Heart right ventricle (tissue), 16 donors: ENCODE measurements at places on chromosomes 12 and 14. TPM values are rescaled to one million over a fixed set of nuclear protein-coding genes. Genes with fewer than 3 reads are reported as not detected.

DNA sequence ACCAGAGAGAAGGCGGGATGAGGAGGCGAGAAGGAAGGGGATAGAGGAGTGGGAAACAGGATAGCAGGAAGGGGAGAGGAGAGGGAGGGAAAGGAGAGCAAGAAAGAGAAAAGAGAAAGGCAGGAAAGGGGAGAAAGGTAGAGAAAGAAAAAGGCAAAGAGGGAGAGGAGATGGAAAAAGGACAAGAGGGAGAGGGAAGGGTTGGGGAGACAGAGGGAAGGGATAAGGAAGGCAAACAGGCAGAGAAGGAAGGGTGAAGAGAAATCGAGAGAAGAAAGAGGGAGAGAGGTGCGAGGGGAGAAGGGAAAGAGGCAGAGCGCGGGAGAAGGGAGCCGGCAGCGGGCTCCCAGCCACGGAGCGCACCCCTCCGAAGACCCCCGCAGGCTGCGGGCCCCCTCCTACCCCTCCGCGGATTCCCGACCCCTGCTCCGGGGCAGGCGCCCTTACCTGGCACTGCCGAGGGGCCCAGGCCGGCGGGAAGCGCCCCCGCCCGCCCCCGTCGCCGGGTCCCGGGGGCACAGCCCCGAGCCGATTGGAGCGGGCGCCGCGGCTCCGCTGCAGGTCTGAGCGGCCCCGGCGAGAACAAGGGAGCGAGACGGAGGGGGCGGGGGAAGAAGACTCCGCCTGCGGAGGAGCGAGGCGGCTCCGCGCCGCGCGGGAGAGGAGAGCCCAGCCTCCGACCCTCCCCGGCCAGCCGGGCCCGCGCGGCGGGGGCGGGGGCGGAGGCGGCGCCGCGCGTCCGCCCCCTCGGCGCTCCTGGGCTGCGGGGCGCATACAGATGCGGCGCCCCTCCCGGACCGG, at the start of gene CDH24:
Gene CDH24, minus strand, starts transcription at position 565 of the 801 bp plus-strand sequence. CDS start 1,787 bp downstream, outside the sequence.
- peak; percentile 76 for DNase-seq

- DNase-seq: no peak
Observed at GRCh38 chr12:32322354-32322753, 77.0 kb upstream of the FGD4 start.

DNA sequence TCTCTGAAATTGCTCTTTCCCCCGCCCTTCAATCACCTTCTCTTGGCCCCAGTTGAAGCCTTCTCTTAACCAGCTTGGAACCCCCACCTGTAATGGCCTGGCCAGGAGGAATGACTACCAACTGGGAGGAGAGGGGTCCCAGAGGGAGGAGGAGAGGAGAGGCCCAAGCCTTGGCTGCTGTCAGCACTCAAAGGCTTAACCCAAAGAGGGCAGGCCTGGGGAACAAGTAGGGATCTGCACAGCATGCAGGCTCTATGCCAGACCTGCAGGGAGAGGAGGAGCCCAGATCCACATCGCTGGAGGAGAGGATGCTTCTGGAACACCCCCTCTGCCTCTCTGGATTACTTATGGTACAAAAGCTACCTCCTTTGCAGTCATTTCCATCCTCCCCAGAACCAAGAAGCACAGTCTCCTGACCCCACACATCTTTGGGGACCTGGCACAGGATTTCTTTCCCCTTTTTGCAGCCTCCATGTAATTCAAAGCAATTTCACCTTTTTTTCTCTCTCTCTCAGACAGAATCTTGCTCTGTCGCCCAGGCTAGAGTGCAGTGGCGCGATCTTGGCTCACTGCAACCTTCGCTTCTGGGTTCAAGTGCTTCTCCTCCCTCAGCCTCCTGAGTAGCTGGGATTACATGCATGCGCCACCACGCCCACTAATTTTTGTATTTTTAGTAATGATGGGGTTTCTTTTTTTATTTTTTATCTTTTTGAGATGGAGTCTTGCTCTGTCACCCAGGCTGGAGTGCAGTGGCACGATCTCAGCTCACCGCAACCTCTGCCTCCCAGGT, 6.2 kb downstream of the RARG start:
- DNase-seq: no peak

DNA sequence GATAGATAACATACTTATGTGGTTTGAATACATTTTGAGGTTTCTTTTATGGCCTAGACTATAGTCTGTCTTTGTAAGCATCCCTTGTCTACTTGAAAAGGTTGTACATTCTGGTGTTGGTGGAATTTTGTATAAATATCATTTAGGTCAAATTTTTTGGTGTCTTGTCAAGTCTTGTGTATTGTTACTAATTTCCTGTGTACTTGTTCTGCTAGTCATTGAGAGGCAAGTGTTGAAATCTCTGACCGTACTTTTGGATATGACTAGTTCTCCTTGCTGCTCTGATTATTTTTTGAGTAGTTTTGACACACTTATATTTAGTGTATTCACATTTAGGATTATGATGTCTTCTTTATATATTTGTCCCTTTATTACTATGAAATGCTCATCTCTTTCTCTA, 219.6 kb downstream of the CCDC91 start:
- no peak for DNase-seq

DNA sequence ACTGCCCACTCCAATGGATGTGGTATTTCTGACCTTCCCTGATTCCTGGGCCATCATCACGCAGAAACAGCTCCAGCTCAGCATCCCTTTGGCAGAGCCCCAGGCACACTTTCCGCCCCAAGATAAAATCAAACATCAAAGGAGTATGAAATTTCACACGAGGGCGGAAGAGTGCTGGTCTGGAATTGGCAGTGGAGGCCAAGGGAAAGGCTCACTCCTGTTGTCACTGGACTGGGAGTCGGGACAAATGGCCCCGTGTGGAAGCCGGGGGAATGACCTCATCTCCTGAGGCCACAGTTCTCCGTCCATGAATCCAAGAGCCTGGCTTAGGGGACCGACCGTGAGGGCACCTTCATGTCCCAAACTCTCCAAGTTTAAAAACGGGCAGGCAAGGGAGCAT, 40.9 kb downstream of the FZD10 start:
- DNase-seq: no peak

DNA sequence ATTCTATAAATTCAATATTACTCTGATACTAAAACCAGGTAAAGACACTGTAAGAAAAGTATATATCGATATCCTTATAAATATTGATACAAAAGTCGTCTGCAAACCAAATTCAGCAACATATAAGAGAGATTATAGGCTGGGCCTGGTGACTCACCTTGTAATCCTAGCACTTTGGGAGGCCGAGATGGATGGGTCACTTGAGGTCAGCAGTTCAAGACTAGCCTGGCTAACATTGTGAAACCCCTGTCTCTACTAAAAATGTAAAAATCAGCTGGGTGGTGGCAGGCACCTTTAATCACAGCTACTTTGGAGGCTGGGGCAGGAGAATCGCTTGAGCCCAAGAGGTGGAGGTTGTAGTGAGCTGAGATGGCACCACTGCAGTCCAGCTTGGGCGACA, 13.5 kb upstream of the TUBA1C start:
- DNase-seq: no peak

DNA sequence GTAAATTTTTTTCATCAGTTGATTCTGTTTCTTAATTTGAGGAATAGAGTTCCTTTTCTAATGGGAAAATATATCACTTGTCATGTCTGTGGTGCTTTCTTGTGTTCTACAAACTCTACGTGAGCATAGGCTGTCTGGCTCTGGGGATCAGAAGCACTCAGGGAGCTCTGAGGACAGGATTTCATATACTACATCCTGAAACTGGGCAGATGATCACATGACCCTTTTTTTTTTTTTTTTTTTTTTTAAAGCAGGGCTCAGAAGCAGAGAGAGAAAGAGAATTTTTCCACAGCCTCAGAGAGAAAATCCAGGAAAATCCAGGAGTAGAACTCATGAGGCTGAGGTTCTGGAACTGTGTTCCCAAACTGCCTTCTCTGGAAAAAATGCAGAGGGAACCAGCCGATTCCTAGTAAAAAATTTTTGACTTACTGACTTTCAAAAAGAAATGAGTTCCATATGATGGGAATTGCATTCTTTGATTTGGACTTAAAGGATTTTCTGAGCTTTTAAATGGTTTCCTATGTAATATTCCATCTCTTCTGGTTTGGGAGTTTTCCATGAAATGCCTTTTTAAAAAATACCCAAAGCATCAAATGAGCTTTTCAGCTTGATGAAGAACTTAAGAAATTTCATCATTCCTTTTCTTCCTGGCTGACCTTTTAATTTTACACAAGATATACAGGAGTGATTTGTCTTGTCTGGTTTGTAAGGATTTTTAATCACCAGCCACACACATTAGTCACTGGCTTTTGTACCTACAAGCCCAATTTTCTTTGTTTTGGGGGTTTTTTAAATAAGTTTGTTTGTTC, 183.1 kb upstream of the HIF1A start:
- no peak for DNase-seq

GRCh38 chr14:51445001-51445390, 204.9 kb downstream of the TMX1 start:
- no peak for DNase-seq

GRCh38 chr12:62785941-62786559, 148.9 kb downstream of the PPM1H start:
- DNase-seq: peak; percentile 27

GALNT9 gene
- total RNA-seq: not detected

PSEN1 gene
- 25.1 TPM for total RNA-seq

TEX52 gene
- total RNA-seq: not detected

GPRC5D gene
- not detected for total RNA-seq

KLRC3 gene
- total RNA-seq: not detected

KRT72 gene
- not detected for total RNA-seq

KRT6B gene
- total RNA-seq: not detected

WDHD1 gene
- 0.93 TPM for total RNA-seq

ALG10B gene
- 5.4 TPM for total RNA-seq

SERPINA6 gene
- not detected for total RNA-seq
